Aorta (tissue), 5 donors: ENCODE measurements at places on chromosomes 4 and X. TPM values are rescaled to one million over a fixed set of nuclear protein-coding genes. Genes with fewer than 3 reads are reported as not detected.
A peak's percentile ranks its signal among the peaks of the same experiment; 100 is the strongest.

GRCh38 chr4:26323821-26324220 is 3.0 kb downstream of the RBPJ start:
- no peak for DNase-seq
- no peak overlapping the region for H3K27ac ChIP-seq
- no peaks in the 10 kb centered on the region for H3K36me3 ChIP-seq
- peaks cover 2% of the 10 kb centered on the region for H3K4me1 ChIP-seq

The UCP1 gene
- not detected for total RNA-seq

DNA sequence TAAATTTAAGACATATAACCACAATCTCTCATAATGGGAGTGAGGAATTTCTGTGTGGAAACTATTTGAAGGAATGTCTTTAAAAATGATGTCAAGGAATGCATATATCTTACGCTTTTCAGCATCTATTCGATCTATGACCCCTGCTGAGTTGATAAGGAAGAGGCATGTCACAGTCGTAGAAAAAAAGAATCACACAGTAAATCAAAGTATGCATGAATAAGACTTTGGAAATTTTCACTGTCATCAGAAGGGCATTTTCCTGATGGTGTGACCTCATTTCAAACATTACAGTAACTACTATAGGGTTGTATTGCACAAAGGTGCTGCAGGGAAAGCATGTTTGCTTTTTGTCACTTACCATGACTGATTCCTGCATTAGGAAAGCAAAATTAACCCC is 41.5 kb downstream of the REELD1 start:
- H3K27me3 ChIP-seq: no peaks in the 10 kb centered on the region
- H3K4me1 ChIP-seq: no peaks in the 10 kb centered on the region
- H3K36me3 ChIP-seq: no peaks in the 10 kb centered on the region
- no peak overlapping the region for H3K4me3 ChIP-seq

GRCh38 chrX:1493412-1493811 is 40.7 kb upstream of the ASMTL start:
- no peak overlapping the region for H3K4me3 ChIP-seq
- H3K27ac ChIP-seq: no peak overlapping the region
- H3K4me1 ChIP-seq: no peaks in the 10 kb centered on the region

DNA sequence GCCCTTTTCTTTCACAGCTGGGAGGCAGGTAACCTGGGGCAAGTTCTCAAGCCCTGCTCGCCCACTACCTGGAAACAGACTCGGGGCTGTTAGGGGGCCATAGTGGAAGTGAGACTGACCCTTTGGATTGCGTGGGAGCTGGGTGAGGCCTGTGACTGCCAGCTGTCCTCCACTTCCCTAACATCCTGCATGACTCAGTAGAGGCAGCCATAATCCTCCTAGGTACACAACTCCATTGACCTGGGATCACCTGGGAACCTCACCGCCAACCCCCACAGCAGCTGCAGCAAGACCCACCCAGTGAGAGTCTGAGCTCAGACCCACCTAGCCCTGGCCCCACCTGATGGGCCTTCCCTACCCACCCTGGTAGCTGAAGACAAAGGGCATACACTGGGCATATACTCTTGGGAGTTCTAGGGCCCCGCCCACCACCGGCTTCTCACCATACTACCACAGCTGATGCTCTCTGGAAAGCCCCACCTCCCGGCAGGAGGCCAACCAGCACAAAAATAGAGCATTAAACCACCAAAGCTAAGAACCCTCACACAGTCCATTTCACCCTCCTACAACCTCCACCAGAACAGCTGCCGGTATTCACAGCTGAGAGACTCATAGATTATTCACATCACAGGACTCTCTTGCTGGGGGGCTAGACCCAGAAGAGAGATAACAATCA is 61.1 kb upstream of the DCTD start:
- no peaks in the 10 kb centered on the region for H3K36me3 ChIP-seq
- H3K27ac ChIP-seq: no peak overlapping the region
- H3K4me3 ChIP-seq: no peak overlapping the region
- no peaks in the 10 kb centered on the region for H3K27me3 ChIP-seq
- H3K4me1 ChIP-seq: no peaks in the 10 kb centered on the region

GRCh38 chr4:59904331-59904730 is 1295.8 kb upstream of the ADGRL3 start:
- no peak overlapping the region for H3K4me3 ChIP-seq
- DNase-seq: no peak
- no peak overlapping the region for H3K27ac ChIP-seq
- H3K36me3 ChIP-seq: no peaks in the 10 kb centered on the region
- H3K4me1 ChIP-seq: no peaks in the 10 kb centered on the region

The RHOH gene
- 4.1 TPM for total RNA-seq

- no peaks in the 10 kb centered on the region for H3K36me3 ChIP-seq
- H3K27me3 ChIP-seq: no peaks in the 10 kb centered on the region
- no peak overlapping the region for H3K27ac ChIP-seq
- no peaks in the 10 kb centered on the region for H3K4me1 ChIP-seq
- H3K4me3 ChIP-seq: no peak overlapping the region
Observed at GRCh38 chrX:53290441-53291041, 9.2 kb upstream of the IQSEC2 start.

The ADH1A gene
- 3.5 TPM for total RNA-seq

GRCh38 chrX:153413731-153414130 is 2.5 kb downstream of the ZFP92 start:
- no peaks in the 10 kb centered on the region for H3K36me3 ChIP-seq
- peaks cover 3% of the 10 kb centered on the region for H3K4me1 ChIP-seq
- no peak overlapping the region for H3K27ac ChIP-seq
- H3K4me3 ChIP-seq: no peak overlapping the region

- H3K27ac ChIP-seq: no peak overlapping the region
- no peaks in the 10 kb centered on the region for H3K27me3 ChIP-seq
- H3K4me3 ChIP-seq: no peak overlapping the region
- H3K36me3 ChIP-seq: peaks cover 1% of the 10 kb centered on the region
Observed at GRCh38 chr4:2924765-2925301, 38.4 kb downstream of the NOP14 start.

DNA sequence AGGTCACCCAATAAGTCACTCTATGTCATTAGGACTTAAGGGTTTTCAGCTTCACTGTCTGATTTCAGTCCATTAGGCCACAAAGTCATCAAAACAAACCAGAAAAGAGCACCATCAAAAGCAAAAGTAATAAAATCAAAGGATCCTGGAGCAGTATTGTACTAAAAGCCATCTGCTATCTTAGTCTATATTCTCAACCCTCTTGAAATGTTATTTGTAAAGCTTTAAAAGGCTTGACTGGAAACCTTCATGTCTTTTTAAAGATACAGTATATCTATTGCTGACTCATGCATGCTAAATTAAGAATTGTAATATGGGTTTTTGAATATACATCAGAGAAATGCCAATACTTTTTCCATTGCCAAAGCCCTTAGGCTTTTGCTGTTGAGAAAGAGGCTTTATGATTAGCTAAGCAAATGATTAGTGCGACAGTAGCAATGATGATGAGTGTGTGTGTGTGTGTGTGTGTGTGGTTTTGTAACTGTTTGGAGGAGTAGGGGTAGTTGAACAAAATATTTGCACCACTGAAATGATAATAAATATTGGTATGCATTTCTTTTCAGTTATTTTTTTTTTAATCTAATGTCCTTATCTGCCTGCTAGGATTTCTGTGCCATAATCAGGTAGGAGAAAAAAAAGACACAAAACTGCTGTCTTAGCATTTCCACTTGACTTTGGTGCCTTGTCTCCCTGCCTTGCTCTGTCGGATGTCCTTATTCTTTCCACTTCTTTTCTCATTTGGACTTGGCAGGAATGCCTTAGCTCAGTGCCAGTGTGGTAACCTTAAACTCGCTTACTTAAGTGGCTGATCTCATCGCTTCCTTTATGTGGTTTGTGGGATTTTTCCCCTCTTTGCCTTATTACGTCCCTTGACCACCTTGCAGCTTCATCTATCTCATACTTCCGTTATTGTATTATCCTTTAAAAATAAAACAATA is 119.7 kb downstream of the PCDH7 start:
- no peaks in the 10 kb centered on the region for H3K27me3 ChIP-seq
- H3K27ac ChIP-seq: no peak overlapping the region
- no peaks in the 10 kb centered on the region for H3K36me3 ChIP-seq
- peak; percentile 48 for DNase-seq

The CENPE gene
- 1.3 TPM for total RNA-seq

DNA sequence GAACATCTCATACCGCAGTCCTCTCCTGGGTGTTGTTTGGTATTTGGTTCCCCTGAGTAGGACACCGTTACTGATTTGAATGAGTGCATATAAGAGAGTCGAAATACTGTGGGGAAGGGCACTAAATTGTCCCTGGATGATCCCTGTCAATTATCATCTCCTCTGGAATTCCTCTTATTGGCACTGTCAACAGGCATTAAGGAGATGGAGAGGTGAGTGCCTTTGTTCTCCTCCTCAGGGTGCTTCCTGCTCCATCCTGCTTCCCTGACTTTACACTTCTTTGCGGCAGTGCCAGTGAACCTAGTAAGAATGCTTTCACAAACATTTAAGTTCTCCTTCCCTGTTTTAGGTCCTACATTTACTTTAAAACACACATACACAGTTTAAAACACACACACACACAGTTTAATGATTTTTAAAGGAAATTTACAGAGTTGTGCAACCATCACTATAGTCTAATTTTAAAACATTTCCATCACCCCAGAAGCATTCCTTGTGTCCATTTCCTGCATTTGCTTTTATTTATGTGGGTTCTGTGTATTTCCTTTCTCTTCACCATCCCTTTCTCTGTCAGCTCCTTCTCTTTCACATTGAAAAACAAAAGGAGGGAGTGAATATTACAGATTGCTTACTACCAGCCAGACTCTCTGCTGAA is 20.9 kb upstream of the ZRSR2 start:
- H3K4me3 ChIP-seq: no peak overlapping the region
- H3K4me1 ChIP-seq: no peaks in the 10 kb centered on the region
- H3K27ac ChIP-seq: no peak overlapping the region

DNA sequence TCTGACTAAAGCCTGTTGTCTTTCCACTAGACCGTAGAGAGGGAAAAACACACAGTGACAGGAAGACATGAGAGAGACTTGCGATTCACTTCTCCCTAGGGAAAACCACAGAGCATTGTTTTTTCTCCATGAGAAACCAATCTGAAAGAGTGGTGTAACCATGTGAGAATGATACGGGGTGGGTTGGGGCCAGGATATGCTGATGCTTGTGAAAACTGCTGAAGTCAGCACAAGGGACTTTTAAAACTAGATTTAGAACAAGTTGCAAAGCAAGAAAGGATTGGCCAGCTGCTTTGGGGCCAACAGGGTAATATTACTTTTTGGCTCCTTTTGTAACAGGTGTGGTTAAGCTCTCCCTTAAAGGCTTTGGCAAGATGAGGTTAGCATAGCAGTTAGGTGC is 66.1 kb downstream of the NHSL2 start:
- no peak overlapping the region for H3K27ac ChIP-seq
- no peaks in the 10 kb centered on the region for H3K36me3 ChIP-seq
- H3K4me1 ChIP-seq: no peaks in the 10 kb centered on the region
- H3K4me3 ChIP-seq: no peak overlapping the region
- no peaks in the 10 kb centered on the region for H3K27me3 ChIP-seq

DNA sequence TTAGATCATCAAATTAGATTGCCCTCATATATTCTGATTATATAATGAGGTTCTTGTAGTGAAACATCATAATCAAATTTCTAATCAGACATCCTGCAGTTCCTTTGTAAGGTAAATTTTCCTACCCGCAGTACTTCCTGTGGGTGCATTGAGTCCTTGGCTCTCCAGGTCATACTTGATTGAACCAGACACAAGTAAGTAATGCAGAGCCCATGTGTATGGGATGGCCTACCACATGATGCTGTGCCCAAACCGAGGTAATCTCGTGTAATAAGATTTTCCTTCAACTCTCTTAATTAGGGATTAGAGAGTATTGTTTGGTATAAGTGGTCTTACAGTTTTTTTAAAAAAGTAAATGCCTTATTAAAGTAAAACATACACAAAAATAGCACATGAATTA is 1841.8 kb downstream of the PCDH7 start:
- no peaks in the 10 kb centered on the region for H3K36me3 ChIP-seq
- no peak for DNase-seq
- H3K27me3 ChIP-seq: no peaks in the 10 kb centered on the region
- no peak overlapping the region for H3K27ac ChIP-seq

GRCh38 chr4:113996599-113997177 is 17.2 kb upstream of the ARSJ start:
- H3K36me3 ChIP-seq: no peaks in the 10 kb centered on the region
- no peaks in the 10 kb centered on the region for H3K27me3 ChIP-seq
- DNase-seq: no peak
- H3K4me3 ChIP-seq: no peak overlapping the region

DNA sequence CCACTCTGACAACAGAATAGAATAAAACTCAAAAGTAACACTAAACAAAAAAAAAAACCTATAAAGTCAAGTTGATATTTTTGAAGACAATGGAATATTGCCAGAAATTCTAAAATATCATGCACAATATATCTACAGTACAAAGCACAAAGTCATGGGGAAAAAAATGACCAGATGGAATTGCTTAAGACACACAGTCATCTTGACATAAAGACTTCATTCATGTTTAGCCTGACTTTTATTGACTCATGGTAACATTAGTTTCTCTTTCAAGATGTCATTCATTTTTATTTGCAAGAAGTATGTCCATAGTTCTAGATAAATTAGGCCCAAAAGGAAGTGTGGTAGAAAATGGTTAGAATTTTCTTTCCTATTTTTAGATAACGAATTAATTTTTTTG is 259.1 kb downstream of the CAMK2D start:
- no peak for DNase-seq
- H3K4me3 ChIP-seq: no peak overlapping the region
- no peak overlapping the region for H3K27ac ChIP-seq
- no peaks in the 10 kb centered on the region for H3K4me1 ChIP-seq
- H3K27me3 ChIP-seq: no peaks in the 10 kb centered on the region
